HFFc6 (cell line): ENCODE measurements at places on chromosomes 2 and 18.
A peak's percentile ranks its signal among the peaks of the same experiment; 100 is the strongest.

GRCh38 chr2:12176623-12177454 lies 430.4 kb downstream of the LPIN1 start:
- DNase-seq = peak; percentile 86

GRCh38 chr2:17803497-17803896 lies 12.8 kb upstream of the MSGN1 start:
- no peak for DNase-seq

GRCh38 chr2:2824588-2824987 lies 493.5 kb upstream of the MYT1L start:
- no peak for DNase-seq

DNA sequence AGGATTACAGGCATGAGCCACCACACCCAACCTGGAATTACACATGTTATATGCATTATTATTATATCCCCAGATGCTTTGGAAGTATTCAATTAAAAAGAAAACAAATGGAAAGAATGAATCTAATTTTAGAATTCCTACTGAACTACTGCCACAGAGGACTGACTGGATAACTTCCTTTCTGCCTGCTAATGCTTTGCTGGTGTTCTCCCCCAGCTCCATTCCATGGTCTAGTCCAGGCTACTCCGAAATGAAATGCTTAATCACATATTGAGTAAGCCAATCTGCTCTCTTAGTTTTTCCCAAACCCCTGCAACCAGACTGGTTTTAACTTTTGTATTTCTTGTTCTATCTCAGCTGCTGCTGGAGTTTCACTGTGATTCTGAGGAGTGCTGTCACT lies 519.1 kb downstream of the SOX11 start:
- DNase-seq = no peak

DNA sequence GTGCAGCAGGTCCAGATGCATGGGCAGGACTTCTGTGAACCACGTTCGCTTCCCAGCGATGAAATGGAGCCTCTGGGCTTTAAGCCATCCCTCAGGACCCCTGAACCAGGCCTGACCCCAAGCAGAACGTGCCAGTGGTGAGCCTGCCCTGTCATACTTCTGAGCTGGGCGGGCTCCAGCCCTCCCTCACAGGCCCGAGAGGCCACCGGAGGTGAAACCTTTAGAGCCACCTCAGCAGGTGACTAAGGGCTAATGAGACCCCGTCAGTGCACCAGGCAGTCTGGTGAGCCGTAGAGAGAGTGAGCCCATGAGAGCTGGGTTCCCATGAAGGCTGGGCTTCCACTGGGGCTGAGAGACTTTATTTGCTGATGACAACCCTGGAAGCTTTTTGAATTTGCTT lies 8.9 kb upstream of the MAL start:
- DNase-seq = no peak

- DNase-seq = no peak
Measured at GRCh38 chr2:15913146-15913545, 27.2 kb upstream of the MYCN start.

- DNase-seq = no peak
Measured at GRCh38 chr2:43109261-43109743, 117.1 kb downstream of the ZFP36L2 start.

- no peak for DNase-seq
Measured at GRCh38 chr2:181273986-181274385, 183.2 kb upstream of the ITGA4 start.

GRCh38 chr18:49321797-49322461 lies 138.5 kb downstream of the DYM start:
- DNase-seq = peak; percentile 46
